ENCODE measurements at places on chromosomes 1 and 21.
A peak's percentile ranks its signal among the peaks of the same experiment; 100 is the strongest.

DNA sequence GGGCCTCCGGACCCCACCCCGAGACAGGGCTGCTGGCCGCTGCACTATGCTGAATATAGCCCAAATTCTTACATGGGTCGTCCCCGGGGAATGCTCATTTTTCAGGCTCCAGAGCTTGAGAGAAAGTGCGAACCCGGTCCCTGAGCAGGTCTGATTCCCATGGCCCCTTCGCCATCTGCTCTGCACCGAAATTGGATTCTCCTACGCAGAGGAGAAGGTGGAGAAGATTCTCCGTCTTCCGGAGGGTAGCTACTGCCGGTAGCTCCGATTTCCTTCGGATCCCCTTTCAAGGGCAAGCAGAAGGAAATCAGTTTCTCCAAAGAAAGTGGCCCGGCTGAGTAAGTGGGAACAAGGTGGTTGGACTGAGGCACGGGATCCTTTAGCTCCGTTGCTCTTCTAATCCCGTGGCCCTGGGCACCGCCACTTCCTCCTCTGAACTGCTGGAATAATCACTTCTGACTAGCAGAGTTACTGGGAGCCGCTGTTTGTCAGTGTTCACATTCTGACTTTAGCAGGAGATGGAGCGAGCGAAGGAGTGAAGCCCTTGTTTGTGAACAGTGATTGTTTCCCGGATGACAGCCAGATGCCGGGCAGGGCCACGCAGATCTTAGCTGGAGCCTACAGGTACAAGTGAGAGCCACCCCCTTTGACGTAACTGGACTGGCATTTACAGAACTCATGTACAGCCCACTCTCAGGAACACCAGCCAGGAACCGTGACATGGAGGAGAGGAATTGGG is 1.1 kb upstream of the ZNF496 start:
- no peak for DNase-seq

DNA sequence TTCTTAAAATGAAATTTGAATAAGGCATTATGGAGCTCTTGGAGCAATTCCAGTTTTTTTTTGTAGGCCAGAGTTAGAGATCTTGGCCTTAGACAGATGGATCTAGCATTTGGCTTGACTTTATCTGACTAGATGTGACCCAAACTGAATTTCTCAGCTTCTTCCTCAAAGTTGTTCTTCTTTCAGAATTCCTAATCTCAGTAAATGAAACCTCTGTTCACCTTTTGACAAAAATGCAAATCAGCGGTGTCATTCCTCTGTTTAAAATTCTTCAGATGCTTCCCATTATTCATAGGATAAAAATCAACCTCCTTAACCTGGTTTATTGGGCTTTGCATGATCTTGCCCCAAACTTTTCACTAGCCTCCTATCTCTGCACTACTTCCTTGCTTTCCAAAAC is 177.6 kb downstream of the RASAL2 start:
- no peak for DNase-seq

DNA sequence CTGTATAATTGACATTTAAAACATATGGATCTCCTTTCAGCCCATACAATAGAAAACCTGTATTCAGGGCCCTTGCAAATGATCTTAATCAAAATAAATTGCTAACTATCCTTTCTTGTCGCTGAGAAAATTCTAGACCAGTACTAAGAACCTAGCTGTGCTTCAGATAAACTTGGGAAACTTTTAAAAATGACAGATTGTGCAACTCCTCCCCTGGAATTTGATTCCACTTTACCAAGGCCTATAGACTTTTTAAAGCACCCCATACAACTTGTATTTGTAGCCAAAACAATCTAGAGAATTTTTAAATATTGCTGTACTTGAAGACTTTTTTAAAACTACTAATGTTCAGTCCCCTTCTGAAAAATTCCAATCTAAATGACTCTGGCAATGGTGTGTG is 51.6 kb downstream of the ZNF644 start:
- DNase-seq: no peak

GRCh38 chr1:169049258-169049938 is 57.1 kb upstream of the ATP1B1 start:
- DNase-seq: peak; percentile 38

- DNase-seq: no peak
Measured at GRCh38 chr1:52601519-52601918, 652 bp upstream of the GPX7 start.

- DNase-seq: no peak
Measured at GRCh38 chr1:227901906-227902640, 45.7 kb downstream of the WNT9A start.

DNA sequence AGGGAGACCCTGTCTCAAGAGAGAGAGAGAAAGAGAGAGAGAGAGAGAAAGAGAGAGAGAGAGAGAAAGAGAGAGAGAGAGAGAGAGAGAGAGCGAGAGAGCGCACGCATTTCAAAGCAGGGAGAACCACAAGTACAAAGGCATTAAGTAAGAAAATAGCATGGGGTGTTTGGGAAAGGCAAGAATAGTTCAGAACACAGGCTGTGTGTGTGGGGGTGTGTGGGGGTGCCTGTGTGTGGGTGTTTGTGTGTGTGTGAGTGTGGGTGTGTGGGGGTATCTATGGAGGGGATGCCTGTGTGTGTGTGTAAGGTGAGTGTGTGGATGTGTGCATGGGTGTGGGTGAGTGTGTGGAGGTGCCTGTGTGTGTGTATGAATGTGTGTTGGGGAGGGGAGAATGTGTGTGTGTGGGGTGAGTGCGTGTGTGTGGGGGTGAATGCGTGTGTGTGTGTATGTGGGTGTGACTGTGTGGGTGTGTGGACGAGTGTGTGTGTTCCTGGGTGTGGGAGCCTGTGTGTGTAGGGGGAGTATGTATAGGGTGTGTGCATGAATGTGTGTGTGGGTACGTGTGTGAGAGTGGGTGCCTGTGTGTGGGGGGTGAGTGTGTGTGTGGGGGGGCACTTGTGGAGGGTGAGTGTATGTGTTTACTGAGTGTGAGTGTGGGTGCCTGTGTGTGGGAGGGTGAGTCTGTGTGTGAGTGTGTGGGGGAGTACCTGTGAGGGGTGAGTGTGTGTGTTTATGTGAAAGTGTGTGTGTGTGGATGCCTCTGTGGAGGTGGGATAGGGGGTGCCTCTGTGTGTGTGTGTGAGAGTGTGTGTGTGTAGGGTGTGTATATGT is 19.1 kb upstream of the HDAC1 start:
- DNase-seq: peak; percentile 25

DNA sequence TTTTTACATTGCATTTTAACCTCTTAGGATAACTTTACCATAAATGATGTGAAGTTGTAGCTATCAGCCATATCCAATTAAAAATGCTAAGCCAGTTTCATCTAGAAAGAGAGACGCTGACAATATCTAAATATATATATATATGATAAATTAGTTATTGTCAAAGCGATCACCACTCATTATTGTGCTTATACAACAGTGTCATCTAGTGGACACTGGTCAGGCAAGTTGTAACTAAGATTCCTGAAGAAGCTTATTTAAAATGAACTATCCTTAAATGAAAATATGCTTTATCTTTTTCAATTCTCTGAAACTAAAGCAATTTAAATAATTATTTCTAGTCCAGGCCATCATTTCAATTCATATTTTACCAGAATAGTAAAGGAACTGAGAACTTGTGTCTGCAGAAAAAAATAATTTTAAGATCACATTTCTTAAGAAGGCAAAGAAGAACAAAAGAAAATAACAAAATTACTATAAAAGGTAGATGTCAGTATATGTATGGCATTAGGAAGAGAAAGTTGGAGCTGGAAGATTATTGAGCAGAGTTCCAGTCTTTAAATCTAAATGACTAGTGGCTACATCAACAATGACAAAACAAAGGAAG is 193.3 kb upstream of the SNX7 start:
- DNase-seq: no peak

DNA sequence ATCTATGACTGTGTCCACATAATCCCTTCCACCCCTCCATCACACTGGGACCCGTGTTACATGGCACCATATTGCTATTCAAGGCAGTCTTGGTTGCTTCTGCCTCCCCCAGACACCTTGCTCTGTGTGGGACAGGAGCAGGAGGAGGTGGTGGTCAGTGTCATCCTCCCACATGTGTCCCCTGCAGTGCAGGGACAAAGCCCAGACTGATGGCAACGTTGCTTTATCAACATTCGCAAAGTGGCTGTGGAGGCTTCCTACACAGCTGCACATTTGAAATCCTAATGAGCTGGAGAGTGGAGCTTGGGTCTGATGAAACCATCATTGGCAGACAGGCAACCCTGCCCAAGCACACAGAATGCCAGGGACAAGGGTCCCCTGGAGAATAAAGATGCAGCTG is 26.2 kb downstream of the TRIM67 start:
- DNase-seq: no peak

GRCh38 chr1:229342656-229343569 is at the start of gene CCSAP:
CCSAP (minus strand) TSS chr1:229343047; CDS start chr1:229342465, 582 bp downstream.
- peak; percentile 55 for DNase-seq

DNA sequence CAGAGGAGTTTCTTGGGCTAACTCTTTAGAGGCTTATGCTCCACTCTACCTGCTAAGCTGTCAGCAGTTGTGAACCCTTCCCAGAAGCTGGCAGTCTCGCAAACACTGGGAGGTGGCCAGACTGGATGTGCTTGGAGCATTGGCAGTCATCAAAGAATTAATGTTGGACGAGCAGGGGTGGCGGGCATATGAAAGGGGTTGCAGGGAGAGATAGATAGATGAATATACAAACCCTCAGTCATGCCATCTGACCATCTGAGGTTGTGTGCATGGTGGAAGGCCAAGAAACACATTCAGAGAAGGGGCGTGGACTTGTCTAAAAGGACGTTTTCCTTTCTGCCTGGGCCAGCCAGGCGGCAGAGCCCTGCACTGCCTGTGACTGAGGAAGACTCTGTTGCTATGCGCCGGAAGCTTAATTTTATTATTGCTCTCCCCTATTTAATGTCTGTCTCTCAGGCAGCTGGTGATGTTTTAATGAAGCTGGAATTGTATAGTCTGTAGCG is 164.4 kb downstream of the PBX1 start:
- DNase-seq: no peak

DNA sequence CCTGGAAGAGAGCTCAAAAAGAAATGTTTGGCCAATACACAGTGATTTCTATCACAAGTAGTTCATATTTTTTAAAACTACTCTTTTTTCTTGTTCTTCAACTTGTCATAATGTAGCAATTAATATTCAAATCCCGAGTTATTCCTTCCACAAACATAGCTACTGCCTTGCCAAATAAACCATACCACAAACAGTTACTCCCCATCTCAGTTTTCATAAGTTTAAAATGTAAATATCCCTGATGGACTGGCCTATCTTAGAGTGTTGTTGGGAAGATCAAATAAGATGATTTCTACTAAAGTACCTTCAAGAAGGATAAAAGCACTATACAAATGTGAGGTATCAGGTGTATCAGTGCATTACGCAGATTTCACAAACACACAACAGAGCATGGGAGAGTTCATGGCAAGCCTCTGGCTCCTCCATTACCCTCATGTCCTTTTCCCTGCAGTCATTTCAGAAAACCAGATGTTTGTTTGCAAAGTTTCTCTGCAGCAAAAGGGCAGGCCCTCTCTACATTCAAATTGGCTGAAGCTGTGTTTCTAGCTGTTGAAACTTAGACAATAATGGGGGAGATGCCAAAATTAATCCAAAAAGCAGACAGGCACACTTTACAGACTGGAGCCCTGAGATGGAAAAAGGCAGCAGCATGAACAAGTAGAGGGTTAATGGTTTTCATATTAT is 16.1 kb downstream of the WLS start:
- DNase-seq: no peak

DNA sequence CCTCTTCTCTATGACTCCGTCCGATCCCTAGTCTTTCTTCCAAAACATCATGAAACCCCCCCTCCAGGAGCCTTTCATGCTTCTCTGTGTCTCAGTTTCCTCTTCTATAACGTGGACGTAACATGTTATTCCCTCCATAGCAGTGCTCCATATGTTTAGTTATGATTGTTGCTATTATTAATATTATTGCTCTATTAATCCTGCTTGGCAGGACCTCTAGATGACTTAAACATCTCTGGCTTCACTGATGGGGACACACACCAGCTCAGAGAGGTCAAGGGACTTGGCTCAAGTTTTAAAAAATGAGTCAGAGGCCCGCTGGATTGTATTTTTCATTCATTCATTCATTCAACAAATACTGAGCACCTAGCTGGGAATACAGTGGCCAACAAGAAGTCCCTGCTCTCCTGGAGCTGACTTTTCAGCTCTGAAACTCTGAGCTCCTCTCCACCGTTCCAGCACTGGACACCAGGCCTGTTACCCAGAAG is 404 bp upstream of the CPLANE2 start:
- no peak for DNase-seq

DNA sequence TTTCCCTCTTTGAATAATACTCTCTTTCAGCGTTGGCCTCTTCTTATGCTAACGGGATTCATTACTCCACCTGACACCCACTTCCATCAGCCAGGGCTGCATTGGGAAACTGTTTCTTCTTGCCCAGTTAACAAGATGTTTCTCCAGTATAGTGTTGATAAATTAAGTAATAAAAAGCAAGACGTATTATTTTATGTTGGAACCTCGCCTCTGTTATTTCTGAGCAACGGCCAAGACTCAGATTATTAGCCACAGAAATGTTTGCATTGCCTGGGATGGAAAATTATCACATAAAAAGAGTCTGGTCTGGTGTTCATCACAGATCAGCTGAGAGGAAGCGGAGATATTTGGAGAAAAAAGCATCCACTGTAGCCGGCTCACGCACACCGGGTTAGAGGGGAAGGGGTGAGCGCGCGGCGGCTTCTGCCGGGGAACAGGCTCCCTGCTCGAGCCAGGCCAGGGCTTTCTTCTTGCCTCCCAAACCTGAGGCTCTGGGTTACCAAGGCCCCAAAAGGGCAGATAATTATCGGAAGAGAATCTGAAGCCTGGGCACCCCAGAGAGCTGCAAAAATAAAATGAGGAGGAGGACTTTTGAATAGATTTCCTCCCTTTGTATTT is 189.5 kb downstream of the PRDM16 start:
- no peak for DNase-seq

- no peak for DNase-seq
Measured at GRCh38 chr1:108011295-108011694, 46.3 kb upstream of the VAV3 start.

GRCh38 chr1:240210026-240210425 is 118.3 kb downstream of the FMN2 start:
- DNase-seq: no peak

DNA sequence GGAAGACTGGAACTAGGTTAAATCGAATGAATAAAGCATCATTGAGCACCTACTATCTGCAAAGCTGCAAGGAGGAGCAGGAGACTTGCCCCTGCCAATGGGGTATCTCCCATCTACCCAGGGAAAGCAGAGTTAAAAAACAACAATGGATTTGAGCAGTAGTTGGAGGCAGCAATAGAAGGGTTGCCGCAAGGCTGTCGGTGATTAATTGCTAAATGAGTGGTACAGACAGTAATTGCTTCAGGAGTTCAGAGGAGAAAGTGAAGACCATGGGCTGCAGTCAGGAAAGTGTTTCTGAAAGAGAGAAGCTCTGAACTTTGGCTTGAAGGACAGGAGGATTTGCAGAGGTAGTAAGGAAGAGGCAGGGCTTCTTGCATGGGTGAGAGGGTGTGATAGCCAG is 152.9 kb downstream of the ACTL8 start:
- DNase-seq: no peak

- DNase-seq: no peak
Measured at GRCh38 chr1:197306381-197307062, 38.5 kb downstream of the CRB1 start.

DNA sequence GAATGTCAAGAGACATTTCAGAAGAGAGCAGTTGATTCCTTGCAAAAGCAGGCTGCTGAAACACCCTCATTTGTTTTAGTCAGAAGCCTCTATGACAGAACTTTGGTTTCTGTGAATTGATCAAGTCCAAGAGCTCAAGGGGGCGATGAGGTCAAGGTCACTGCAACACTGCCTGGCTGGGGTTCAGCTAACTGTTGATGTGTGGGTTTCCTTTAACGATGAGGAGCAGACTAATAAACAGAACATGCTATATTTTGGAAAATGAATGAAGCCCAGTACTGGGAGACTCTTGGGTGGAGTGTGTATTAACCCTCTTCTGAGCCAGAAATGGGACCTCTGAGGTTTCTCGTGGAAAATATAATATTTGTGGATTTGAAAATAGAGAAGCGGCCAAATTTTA is 109.3 kb downstream of the ZC3H11B start:
- no peak for DNase-seq
